NCI-H1436 (cell line): ENCODE measurements at places on chromosomes 13 and 19.

GRCh38 chr13:78020861-78021260, 102.2 kb upstream of the EDNRB start:
- DNase-seq: no peak

- peak; percentile 15 for DNase-seq
Observed at GRCh38 chr13:94494026-94494425, 14.5 kb upstream of the DCT start.

- DNase-seq: no peak
Observed at GRCh38 chr19:1105008-1105872, 1.4 kb downstream of the GPX4 start.

DNA sequence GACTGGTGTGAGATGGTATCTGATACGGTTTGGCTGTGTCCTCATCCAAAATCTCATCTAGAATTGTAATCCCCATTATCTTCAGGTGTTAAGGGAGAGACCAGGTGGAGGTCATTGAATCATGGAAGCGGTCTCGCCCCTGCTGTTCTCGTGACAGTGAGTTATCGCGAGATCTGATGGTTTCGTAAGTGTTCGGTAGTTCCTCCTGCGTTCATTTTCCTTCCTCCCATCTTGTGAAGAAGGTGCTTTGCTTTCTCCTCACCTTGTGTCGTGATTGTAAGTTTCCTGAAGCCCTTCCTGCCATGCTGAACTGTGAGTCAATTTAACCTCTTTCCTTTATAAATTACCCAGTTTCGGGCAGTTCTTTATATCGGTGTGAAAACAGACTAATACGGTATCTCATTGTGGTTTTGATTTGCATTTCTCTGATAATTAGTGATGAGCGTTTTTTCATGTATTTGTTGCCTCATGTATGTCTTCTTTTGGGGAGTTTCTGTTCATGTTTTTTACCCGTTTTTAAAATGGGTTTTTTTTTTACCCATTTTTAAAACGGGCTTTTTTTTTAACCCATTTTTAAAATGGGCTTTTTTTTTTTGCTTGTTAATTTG, 102.8 kb upstream of the SLC10A2 start:
- no peak for DNase-seq

- DNase-seq: no peak
Observed at GRCh38 chr13:31286930-31287329, 87.2 kb downstream of the B3GLCT start.

DNA sequence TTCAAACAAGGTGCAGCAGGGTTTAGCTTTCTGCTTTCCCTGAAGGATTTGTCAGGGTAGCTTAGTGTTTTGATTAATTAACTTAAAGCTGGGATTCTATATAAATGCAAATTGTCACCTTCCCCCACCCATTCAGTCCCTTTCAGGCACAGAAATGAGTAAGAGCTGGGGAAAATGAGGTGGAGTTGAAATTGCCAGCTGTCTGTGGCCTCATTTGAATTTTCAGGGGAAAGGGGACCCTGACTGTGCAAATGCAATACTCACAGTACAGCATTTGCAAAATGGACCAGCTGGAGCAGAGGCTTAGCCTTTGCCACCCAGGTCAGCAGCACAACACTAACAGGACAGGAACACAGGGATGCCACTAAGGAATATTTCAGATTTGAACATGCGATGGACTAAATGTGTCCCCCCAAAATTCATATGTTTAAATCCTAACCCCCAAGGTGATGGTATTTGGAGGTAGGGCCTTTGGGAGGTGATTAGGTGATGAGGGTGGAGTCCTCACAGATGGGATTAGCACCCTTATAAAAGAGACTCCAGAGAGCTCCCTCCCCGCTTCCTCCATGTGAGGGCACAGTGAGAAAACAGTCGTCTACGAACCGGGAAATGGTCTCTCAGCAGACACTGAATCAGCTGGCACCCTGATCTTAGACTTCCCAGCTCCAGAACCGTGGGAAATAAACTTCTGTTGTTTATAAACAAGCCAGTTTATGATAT, 59.5 kb upstream of the CYSLTR2 start:
- DNase-seq: no peak

GRCh38 chr13:22168437-22169190, 497.7 kb downstream of the FGF9 start:
- DNase-seq: no peak

GRCh38 chr19:35314031-35314430, 15.0 kb upstream of the CD22 start:
- no peak for DNase-seq

DNA sequence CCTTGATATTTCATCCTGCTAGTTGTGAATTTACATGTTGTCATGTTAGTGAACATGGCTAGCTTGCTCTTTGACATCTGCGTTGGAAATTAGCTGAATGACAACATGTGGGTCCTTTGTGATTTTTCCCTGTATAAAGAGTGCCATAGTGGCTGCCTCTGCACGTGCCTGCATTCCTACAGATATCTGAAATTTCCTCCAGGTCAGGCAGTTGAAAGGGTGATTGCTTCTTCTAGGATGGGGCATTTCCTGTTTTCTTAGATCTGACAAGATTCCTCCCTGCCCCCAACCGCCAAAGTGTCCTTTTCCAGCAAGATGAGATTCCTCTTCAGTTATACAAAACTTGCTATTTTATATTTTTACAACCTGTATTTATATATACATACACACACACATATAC, 8.8 kb downstream of the ZNF525 start:
- no peak for DNase-seq

- no peak for DNase-seq
Observed at GRCh38 chr13:109782823-109783431, 3.5 kb downstream of the IRS2 start.

DNA sequence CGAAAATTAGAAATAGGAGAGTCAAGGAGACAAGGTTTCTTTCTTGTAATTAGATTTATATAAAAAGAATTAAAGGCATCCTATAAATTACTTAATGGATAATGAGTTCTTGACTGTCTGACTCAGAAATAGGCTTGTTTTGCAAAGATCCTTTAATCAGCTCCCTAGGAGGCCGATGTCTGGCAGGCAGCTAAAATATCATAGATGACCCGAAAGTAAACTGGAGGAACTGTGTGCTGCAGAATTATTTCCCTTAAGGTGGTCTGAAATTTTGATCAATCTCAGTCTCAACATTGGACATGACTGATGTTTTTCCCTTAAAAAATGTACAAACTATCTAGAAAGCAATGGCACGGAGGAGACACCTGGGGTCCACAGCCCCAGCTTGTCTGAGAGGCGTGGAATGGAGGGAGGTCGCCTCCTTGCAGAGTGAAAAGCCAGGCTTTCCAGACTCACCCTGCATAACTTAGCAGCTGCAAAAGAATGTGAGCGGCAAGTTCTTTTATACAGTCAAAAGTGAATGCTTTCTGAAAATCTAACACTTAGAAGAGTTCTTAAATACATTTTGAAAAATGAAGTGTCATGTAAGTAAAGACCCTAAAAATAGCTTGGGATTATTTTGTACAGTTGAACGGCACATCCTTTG, 44.8 kb downstream of the MBNL2 start:
- no peak for DNase-seq

GRCh38 chr19:41641879-41642485, 15.1 kb upstream of the CEACAM4 start:
- DNase-seq: peak; percentile 69

DNA sequence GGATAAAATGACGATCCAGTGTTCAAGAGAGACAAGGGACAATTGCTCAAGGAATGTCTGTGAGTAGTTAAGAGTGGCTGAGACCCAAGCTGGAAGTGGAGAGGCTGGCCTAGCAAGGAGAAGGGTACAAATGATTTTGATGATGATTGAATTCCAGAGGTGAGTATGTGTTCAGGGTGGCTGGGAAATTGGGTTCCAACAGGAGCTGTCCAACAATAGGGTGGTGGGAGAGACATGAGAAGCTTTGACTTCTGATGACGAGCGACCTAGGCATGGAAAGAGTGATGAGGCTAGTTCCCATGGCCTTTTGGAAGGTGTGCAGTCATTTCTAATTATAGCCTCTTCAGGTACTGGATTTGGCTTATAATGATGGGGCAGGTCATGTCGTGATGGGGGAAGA, 29.1 kb upstream of the DCLK1 start:
- no peak for DNase-seq

- DNase-seq: no peak
Observed at GRCh38 chr13:113297370-113298042, 467 bp downstream of the LAMP1 start.

DNA sequence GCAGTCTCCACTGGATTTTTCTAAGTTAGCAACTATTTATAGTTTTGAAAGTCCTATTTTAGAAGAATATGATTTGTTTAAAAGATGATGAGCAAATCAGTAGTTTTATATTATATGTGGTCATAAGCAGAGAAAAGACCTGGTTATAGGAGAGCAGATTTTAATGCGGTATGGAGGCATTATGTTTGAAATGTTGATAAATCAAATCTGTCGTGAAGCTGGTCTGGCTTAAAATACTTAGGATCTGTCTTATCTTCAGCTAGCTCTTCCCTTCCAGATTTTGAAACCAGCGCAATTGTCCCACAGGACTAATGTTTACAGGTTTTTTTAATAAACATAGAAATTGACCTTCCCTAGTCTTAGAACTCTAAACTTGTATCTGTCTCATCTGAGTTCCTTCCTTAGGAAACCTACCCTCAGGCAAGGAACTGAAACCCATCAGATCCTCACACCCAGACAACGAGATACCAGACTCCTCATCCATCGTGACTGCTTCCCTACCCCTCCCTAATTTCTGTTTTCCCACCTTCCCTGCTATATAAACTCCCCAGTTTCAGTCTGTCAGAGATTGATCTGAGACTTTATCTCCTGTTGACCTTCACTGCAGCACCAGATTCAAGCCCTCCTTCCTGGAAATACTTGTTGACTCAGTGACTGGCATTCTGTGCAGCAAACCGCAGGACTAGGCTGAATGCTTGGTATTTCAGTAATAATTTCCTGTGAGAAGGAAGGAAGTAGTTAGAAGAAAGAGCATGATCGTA, 37.8 kb upstream of the CXCL17 start:
- DNase-seq: no peak

GRCh38 chr13:22629374-22629773, 551.4 kb upstream of the SGCG start:
- DNase-seq: no peak

DNA sequence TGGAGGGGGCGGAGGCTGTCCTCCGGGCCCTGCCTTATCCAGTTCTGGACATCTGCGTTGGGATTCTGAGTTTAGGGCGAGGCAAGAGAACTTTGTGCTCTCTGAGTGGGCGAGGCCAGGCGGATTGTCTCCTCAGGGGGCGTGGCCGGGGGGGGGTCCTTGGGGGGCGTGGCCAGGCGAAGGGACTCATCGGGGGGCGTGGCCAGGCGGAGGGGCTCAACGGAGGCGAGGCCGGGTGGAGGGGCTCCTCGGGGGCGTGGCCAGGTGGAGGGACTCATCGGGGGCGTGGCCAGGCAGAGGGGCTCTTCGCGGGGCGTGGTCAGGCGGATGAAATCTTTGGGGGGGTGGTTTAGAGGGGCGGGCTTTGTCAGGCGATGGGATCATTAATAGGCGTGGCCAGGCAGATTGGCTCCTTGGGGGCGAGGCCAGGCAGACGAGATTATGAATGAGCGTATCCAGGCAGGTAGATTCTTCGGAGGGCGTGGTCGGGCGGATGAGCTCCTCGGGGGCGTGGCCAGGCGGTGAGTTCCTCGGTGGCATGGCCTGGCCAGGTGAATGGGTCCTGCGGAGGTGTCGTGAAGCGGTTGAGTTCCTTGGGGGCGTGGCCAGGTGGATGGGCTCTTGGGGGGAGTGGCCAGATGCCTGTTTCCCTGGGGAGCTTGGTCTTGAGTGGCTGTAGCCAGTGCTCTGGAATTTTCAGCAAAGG, 10.3 kb upstream of the CACNG7 start:
- DNase-seq: no peak

GRCh38 chr13:21701460-21701859, 30.6 kb downstream of the FGF9 start:
- DNase-seq: no peak

DNA sequence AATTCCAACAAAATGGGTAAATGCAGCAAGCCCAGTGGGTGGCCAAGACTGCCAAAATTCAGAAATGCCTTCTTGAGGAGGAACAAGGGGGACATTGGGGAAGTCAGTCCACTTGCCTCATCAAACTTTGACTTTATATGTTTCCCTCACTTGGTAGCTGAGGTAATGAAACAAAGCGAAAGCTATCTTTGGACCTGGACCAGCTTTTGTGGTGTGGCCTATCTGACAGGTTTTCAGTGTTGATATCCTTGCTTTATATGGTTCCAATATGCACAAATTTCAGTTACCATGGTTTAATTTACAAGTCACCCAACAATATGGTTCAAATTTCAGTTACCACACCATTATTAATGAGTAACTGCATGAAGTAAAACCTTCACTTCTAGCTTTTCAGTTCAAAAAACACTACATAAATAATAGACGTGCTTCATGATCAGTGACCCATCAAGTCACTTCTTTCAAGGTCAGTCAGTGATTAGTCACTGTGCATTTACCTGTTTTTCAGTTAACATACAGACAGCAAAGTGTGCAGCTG, 17.7 kb upstream of the POU4F1 start:
- DNase-seq: no peak

GRCh38 chr13:30696278-30697176, 38.8 kb upstream of the ALOX5AP start:
- DNase-seq: no peak

- DNase-seq: no peak
Observed at GRCh38 chr19:8478598-8478997, 23.8 kb downstream of the PRAM1 start.

DNA sequence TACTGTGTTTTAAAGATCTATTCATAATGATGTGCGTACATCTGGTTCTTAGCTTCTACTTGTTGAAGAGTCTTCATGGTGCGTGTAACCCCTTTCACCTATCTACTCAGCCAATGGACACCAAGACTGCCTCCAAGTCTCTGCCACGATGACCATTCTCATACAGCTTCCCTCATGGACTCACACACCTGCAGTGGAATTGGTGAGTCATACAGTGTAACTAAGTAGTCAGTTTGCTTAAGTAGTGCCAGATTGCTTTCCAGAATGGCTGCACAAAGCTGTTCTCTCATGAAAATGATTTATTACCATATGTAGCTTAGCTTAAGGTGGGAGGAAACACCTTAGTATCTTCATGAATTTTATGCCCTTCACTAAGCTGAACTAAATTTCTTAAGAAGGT, 112.3 kb downstream of the AKAP11 start:
- DNase-seq: no peak

- DNase-seq: no peak
Observed at GRCh38 chr13:114259974-114260373, 21.4 kb upstream of the UPF3A start.

GRCh38 chr19:34808566-34808965, 35.6 kb upstream of the ZNF599 start:
- DNase-seq: no peak
